ENCODE measurements at places on chromosomes 6 and 20.

DNA sequence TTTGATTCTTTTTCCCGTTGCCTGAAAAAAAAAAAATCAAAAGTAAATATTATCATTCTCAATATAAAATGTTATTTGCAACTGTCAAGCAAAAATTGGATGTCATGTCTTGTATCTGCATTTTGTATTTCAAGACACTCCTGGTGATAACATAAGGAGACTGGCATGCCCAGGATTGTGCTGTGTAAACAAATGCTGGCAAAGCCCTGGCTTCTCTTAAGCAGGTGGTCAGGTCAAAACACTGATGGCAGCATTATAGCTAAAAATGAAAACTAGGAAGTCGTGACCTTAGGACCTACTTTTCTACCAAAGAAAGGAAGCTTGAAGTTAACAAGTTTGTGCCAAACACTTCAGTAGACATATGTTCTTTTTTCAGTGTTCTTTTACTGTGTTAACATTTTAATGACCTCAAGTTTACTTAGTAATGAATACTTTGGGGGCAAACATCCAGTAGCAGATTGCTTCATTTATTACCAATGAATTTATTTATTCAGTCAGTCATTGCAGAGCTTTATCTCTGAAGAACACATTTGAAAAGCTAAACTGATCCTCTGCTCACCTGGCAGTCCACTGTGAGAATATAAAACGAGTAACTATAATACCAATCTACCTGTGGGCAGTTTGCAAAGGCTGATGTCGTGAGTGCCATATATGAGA, 243.1 kb upstream of the FLRT3 start:
- no peak for DNase-seq

- no peak for DNase-seq
Observed at GRCh38 chr6:20732896-20733295, 198.6 kb downstream of the CDKAL1 start.

GRCh38 chr6:53257533-53257932, 91.2 kb downstream of the ELOVL5 start:
- DNase-seq: no peak

- DNase-seq: no peak
Observed at GRCh38 chr6:118171852-118172251, 264.8 kb downstream of the SLC35F1 start.

DNA sequence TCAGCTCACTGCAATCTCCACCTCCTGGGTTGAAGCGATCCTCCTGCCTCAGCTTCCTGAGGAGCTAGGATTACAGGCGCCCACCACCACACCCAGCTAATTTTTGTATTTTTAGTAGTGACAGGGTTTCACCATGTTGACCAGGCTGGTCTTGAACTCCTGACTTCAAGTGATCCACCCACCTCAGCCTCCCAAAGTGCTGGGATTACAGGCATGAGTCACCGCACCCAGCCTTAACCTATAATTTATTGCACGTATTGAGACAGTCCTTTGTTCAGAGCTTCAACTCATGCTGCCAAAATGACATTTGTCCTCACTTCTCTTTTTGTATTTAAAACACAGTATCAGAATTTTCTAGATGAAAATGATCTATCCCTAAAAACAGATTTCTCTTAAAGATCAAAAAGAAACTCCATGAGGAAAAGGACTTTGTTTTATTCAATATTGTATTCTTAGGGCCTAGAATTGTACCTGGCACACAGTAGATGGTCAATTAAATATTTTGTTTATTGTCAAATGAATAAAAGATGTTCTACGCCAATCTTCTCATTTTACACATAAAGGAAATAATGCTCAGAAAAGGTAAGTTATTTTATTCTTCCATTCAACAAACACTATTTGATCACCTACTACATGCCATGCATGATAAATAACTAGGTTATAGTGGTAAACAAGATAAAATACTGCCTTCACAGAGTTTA, 10.8 kb downstream of the SERAC1 start:
- no peak for DNase-seq

DNA sequence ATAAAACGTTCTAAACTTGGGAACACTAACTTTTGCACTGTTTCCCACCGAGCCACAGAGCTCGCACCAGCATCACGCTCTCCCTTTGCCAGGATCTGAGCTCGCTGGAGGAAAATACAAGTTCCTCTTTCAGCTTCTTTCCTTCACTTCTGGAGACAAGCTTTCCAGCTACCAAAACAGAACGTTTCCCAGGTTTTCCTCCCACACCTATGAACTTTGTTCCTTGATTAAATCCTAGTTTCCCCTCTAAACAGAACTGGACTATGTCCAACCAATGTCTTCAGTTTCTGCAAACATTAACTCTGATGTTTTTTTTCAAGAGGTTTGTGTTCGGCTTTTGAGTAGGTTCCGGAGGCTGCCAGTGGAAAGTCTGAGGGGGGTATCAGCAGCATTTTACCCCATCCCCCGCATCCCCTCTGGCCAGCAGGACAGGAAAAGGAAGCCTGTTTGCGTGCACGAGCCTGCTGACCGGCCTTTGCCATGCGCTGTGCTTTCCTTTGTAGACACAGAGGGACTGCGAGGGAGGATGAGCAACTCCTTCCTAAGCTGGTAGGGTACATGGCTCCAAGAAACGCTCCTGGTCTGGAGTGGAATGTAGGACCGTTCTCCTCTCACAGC, 135.5 kb downstream of the LY86 start:
- no peak for DNase-seq

- DNase-seq: no peak
Observed at GRCh38 chr20:59944726-59945125, 4.5 kb downstream of the FAM217B start.

GRCh38 chr6:126657561-126658175, 317.8 kb downstream of the CENPW start:
- no peak for DNase-seq

- DNase-seq: no peak
Observed at GRCh38 chr20:5216663-5217062, 89.9 kb downstream of the CDS2 start.

GRCh38 chr20:20859510-20859909, 147.1 kb upstream of the RALGAPA2 start:
- DNase-seq: no peak

DNA sequence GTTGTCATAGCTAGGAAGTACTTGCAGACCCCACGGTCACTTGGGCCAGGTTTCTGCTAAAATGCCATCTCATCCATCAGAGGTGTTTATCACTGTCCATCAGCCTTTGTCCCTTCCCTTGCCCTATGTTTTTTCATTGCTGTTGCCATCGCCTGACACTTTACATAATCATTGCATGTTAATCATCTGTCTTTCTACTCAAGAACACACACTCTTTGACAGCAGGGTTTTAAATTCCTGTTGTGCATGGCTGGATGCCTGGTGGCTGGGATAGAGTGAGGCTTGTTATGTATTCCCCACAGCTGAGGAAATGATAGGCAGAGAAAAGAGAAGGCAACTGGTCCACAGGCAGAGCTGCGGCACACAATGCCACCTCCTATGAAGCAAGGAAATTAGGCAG, 11.7 kb upstream of the C6orf118 start:
- no peak for DNase-seq

DNA sequence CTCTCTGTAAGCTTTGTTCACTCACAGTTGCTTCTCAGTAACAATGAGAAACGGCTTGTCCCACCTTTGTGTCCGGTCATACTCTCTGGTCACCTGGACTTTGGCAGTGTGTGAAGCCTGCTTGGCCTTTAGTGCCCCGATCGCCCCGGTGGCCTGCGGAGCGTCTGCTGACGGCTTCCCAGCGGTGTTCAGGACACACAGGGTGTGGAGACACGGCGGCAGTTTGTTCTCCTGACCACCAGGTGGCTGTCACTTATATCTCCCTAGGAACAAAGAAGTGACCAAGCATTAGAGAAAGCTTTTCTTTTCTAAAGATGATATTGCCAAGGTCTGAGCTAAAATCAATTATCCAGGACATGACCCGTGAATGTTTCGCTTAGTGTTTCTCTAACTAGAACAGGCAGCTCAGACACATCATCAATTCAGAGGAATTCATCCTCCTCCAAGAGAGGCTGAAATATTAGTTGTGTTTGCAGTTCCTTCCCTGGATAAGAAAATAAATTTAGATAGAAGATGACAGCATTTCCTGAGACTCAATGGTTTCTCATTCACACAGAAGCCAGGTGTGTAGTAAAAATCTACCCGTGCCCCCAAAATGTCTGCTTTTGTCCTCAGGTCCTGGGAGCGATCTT, 167.4 kb upstream of the THBS2 start:
- DNase-seq: no peak

- no peak for DNase-seq
Observed at GRCh38 chr6:139161817-139162284, 27.0 kb downstream of the HECA start.

GRCh38 chr6:15708231-15708630, 45.4 kb upstream of the DTNBP1 start:
- DNase-seq: no peak

- no peak for DNase-seq
Observed at GRCh38 chr6:12221856-12222255, 68.3 kb upstream of the EDN1 start.

- no peak for DNase-seq
Observed at GRCh38 chr6:110509617-110510241, 33.3 kb upstream of the SLC22A16 start.

DNA sequence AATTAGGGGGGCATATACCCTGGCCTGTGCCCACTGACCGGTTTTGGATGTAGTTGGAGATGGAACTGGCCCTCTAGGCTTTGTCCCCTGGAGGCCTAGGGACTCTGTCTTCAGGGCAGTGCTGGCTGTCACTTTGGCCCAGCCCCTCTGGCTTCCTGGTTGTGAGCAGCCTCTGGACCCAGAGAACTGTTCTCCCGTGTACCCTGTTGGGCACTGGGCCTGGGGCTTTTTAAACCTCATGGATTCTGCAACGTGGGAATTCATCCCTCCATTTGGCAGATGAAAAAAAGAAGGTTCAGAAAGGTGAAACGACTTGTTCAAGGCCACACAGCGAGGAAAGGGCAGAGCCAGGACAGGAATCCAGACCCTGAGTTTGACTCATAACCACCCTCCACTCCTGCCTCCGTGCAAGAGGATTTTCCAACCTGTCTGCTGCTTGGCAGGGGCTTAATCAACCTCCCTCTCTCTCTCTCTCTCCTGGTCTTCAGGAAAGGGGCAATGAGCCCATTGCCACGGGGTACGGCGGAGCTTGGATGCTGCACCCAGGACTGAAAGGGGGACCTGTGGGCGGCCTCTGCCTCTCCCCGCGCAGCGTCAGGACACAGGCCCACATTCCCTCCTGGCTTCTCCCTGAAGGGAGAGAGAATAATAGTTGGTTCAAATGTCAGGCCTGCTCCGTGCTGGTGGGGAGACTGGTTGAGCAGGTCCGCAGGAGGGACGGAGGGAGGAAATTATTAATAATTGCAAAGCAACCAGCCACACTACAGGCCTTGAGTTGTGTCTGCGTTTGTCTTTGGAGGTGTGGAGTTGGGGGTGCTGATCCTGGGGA, 56.0 kb downstream of the CEBPB start:
- DNase-seq: no peak

- DNase-seq: no peak
Observed at GRCh38 chr6:125210667-125211066, 57.1 kb downstream of the TPD52L1 start.

- DNase-seq: no peak
Observed at GRCh38 chr20:50691573-50692551, 520 bp upstream of the RIPOR3 start.

- no peak for DNase-seq
Observed at GRCh38 chr6:135505648-135506047, 8.1 kb upstream of the AHI1 start.

DNA sequence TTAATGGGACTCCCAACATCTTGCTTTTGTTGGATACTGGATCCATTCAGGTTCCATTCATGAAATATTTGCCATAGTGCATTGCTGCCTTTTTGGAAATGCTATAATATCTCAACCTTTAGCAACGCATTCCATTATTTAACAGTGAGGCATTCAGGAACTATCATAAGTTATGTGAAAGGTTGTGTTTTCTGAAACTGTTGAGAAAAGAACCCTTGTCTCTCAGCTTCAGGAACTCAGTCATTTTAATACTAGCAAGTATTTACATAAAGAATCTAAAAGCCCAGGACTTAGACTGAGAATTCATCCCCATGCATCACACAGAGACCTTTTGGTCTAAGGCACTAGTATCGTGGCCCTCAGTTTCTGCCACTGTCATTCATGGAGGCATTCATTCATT, 24.9 kb upstream of the SASH1 start:
- no peak for DNase-seq

- no peak for DNase-seq
Observed at GRCh38 chr6:112667427-112667826, 320.3 kb downstream of the RFPL4B start.

- DNase-seq: no peak
Observed at GRCh38 chr6:89037141-89037900, 43.2 kb upstream of the PNRC1 start.

GRCh38 chr6:139539852-139540251, 165.4 kb upstream of the CITED2 start:
- no peak for DNase-seq

DNA sequence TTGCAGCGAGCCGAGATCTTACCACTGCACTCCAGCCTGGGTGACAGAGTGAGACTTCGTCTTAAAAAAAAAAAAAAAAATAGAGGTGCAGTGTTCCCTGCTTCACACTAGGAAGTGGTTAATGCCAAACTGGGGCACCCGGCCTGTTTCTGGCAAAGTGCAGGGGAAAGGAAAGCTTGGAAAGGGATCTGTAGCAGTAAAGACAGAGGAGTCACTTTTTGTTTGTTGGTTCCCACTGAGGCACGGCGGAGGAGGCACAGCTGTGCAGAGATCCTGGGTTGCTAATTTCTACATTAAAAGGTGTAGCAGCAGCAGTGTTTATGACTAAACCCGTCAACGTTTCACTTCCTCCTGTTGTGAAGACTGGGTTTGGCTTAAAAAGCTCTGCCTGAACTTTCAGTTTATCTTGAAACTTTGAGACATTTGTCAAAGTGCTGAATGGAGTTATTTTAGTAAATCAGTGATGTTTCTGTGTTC, 125.6 kb downstream of the CARMIL1 start:
- DNase-seq: no peak

GRCh38 chr6:163759542-163759941, 345.0 kb downstream of the QKI start:
- DNase-seq: no peak

GRCh38 chr20:62754122-62754990, 41.9 kb upstream of the MRGBP start:
- DNase-seq: no peak

GRCh38 chr6:146301764-146302163, 241.9 kb upstream of the RAB32 start:
- DNase-seq: no peak

DNA sequence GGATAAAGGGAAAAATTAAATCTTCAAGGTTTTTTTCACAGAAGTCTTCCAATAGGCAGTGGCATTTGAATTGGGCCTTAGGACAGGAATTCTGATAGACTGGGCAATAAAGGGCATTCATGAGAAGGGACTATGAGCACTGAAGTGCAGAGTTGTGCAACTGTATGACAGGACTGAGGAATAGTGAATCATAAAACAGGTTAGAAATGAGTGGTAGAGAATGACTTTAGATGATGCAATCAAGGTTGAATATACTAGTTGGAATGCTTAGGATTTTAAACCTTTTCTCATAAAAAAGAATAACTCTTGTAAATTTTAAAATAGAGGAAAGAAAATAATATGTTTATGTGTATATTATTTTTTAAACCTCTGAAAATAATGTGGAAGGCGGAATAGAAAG, 944.7 kb downstream of the PHF3 start:
- DNase-seq: no peak

GRCh38 chr6:32969685-32970412, 1.5 kb downstream of the BRD2 start:
- DNase-seq: no peak

All from esophagus squamous epithelium (tissue), 5 donors.